Foreskin keratinocyte (primary cell): ENCODE measurements at places on chromosomes 16 and 17. TPM values are rescaled to one million over a fixed set of nuclear protein-coding genes. Genes with fewer than 3 reads are reported as not detected.

The SYNRG gene
- 12.3 TPM in 2 replicates for total RNA-seq

The TRAPPC1 gene
- 117 and 135 TPM in 2 replicates for total RNA-seq

- DNase-seq: no peak
Measured at GRCh38 chr17:57940653-57941329, 14.4 kb downstream of the CUEDC1 start.

DNA sequence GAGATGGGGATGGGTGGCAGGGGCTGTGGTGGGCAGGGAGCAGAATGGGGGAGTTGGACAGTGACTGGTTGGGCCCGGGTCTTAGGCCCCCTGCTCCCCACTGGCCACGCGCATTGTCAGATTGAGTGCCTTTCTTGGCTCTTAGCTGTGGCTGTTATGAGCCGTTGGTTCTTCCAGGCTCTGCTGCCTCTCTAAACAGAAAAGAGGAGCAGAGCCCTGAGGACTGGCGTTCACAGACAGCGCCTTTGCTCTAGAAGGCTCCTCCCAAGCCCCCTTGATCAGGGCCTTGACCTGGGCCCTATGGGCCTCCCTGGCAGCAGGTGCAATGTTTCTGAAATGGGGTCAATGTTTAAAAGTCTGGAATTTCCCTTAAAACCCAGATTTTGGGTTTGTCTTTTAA, 14.8 kb upstream of the NUDT16L1 start:
- no peak for DNase-seq
